Astrocyte of the spinal cord (primary cell): ENCODE measurements at places on chromosomes 13 and 19.

- peak; percentile 13 for DNase-seq
These were observed 632 bp downstream of the MARK4 start for GRCh38 chr19:45251452-45252354.

DNA sequence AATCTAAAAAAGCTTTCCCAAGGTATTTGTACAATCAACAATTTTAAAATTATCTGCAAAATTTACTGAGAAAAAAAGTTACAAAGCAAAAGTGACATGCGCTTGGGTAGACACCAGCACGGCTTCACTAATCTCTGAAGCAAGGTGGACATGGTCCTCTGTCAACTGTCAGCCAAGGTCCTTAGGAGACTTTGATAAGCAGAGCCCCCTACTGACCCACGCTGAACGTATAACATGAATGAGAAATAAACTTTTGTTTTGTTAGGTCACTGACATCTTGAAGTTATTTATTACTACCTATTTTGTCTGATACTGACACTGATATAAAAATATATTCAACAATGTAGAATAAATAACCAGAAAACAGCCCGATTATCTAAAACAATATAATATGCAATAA, 100.7 kb upstream of the OBI1 start:
- DNase-seq = no peak

DNA sequence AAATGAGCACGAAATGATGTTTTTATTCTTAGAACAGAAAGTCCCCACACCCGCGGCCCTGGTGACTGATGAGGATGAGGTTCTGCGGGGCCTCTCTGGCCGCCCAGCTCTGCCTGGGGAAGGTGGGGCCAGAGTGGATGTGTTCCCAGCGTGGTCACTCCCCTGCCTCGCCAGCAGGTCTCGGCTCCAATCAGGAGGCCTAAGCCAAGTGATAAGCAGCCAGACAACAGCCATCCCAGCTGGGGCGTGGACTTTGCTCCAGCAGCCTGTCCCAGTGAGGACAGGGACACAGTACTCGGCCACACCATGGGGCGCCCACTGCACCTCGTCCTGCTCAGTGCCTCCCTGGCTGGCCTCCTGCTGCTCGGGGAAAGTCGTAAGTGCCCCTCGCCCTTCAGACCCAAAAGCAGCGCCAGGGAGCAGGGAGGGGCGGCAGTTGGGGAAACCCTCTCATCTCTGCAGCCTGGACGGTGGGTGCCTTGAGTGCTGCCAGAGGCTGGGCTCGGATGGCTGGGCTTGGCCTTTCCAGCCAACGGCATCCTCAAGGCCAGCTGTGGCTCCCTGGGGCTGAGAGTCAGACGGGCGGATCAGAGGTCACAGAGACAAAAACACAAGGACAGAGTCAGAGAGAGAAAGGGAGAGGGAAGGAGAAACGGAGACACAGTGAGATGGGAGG, at the start of gene F10:
Gene F10 (plus strand): TSS at position 250 of the 676 bp plus-strand sequence. CDS start 57 bp downstream, at position 307.
- DNase-seq = peak; percentile 43

DNA sequence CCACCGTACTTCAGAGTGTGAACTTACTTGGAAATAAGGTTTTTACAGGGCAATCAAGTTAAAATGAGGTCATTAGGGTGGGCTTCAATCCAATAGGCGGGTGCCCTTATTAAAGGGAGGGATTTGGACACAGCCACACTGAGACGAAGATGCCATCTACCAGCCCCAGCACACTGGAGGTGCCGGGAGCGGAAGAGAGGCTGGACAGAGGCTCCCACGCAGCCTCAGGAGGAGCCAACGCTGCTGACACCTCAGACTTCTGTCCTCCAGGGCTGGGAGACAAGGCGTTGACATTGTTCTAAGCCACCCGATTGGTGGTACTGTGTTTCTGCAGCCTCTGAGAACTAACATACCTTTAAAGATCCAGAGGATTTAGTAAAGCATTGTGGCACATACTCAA, 12.6 kb upstream of the RAB20 start:
- no peak for DNase-seq

GRCh38 chr19:43526884-43527859, at the start of gene ETHE1:
TSS of gene ETHE1 (minus strand) at chr19:43527201. CDS start at chr19:43527177, 24 bp downstream.
- DNase-seq = peak; percentile 49

DNA sequence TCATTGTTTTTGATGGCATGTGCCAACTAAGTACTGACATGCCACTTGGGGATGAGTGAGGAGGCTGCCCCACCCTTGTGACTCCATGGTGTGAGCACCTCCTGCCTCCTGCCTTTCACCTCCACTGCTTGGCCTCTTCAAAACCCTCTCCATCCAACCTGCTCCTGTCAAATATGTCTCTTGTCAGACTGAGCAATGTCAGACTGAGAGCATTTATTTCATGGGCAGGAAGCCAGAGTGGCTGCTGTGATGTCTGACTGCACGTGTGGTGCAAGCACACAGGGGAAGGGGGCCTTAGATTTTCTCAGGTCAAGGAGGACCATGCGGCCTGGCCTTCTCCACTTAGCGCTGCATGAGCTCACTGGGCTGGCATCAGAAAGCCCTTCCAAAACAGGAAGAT, 68.3 kb downstream of the STARD13 start:
- no peak for DNase-seq

DNA sequence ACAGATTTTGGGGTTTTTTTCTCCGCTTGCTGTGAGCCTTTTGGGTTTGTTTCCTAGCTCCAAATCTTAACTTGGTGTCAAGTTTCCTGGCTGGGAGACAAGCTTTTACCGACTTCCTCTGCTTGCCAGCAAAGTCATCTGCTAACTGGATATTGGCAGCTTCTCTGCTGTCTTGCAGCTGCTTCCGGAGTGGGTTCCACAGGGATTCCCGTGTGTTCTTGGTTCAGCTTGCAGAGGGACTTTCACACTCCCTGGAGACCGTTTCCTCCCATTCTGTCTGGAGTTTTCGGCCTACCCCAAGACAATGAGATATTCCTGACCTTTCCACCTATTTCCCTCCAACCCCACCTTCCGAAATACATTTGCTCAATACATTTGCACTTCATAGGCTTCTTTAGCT, 2.2 kb upstream of the COLGALT1 start:
- peak; percentile 93 for DNase-seq

DNA sequence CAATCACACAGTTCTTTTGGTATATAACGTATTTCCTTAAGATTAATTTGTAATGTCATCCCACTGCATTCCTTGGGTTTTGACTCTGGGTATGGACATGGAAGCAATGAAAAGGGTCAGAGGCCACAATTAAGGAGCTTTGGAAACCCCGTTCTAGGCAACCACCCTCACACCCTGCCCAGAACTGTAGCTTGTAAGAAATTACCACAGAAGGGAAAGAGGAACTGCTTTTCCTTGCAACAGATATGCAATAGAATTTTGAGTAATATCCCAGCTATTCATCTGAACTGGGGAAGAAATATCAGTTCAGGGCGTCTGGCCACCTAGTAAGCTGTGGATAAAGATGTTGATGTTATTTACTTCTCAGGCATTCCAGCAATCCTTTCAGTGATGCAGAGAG, 985 bp upstream of the CLC start:
- DNase-seq = no peak

GRCh38 chr13:24660023-24660741, 20.0 kb upstream of the ATP12A start:
- no peak for DNase-seq

- no peak for DNase-seq
These were observed 323.1 kb downstream of the ZNF536 start for GRCh38 chr19:30695171-30695875.

DNA sequence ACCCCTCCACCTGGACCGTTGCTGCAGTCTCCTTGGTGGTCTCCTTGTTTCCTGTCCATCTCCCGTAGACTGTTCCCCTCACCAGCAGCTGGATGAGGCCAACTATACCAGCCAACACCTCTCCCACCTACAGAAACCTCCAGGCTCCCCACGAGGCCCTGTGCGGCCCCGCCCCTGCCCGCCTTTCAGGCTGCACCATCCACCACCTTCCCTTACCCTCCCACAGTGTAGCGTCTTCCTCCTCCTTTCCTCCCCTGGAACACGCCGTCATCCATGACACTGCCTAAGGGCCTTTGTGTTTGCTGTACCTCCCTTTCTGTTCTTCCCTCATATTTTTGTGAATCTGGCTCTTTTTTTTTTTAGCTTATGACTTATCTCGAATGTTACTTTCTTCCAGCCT, 23.8 kb upstream of the WDR88 start:
- no peak for DNase-seq

- peak; percentile 27 for DNase-seq
These were observed 15.4 kb upstream of the CLN5 start for GRCh38 chr13:76976490-76976889.

GRCh38 chr13:114208134-114208533, 26.6 kb upstream of the CDC16 start:
- no peak for DNase-seq
